ENCODE measurements at places on chromosomes 13 and 19.
A peak's percentile ranks its signal among the peaks of the same experiment; 100 is the strongest.

DNA sequence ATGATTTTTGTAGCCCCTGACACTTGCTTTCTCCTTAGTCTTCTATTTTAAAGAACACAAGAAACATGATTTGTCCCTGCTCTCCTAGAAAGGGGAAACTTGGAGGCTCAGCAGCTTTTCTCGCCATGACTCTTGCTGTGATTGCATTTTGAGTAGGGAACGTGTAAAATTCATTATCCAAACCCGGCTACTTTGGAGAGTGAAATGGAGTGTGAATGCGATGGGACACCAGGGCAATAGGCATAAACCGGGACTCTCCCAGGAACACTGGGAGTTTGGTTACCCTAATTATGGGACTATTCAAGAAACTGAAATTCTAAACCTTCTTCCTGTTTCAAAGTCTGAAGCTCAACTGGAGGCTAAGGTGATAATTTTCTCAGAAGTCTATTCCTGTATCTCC, 181.7 kb upstream of the RFC3 start:
- DNase-seq = no peak

DNA sequence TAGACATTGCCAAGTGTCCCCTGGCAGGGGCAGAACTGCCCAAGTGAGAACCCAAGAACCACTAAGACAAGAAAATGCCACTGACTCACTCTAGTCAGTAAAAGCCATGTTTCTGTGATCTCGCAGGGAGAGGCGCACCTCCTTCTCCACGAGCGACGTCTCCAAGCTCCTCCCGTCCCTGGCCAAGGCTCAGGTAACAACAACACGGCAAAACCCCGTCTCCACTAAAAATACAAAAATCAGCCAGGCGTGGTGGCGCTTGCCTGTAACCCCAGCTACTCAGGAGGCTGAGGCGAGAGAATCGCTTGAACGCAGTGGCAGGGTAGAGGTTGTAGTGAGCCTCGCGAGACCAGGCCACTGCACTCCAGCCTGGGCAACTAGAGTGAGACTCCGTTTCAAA, 17.5 kb upstream of the USE1 start:
- DNase-seq = no peak

GRCh38 chr13:33537026-33537425, 251.5 kb upstream of the STARD13 start:
- DNase-seq = no peak

- DNase-seq = no peak
These were observed 766.4 kb downstream of the UQCRFS1 start for GRCh38 chr19:28446511-28446910.

- DNase-seq = no peak
These were observed 1152.9 kb downstream of the SLITRK1 start for GRCh38 chr13:82729401-82729800.

GRCh38 chr13:20512042-20512683, 13.5 kb downstream of the CRYL1 start:
- DNase-seq = no peak

DNA sequence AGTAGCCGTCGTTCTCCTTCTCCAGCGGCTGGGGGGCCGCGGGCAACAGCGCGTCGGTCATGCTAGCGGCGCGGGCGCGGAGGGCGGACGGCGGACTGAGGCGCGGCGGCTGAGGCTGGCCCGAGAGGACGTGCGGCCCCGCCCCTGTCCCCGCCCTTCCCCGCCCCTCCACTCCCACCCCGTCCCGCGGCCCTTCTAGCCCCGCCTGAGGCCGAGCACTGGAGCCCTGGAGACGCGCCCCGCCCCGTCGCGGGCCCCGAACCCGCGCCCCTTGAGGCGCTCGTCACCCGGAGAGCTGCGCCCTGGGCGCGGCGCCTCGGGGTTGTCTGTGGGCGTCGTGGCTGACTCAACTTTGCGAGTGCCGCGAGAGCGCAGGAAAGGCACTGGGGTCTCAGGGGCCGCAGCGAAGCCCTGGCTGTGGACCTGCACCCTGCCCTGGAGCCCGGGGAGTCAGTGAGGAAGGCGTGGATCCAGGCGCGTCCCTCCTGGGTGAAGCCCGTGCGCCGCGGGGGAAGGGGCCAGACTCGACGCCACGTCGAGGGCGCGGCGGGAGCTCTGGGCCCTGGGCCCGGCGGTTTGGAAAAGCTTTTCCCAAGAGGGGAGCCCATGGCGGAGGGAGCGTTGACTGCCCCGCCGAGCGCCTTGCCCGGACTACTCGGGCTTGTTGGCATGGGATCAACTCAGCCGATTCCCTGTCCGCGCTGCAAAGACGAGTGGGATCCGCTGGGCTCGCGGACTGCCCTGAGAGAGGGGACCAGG, at the start of gene RHPN2:
TSS of gene RHPN2 (minus strand) at position 97 of the 759 bp plus-strand sequence. CDS start at position 61, 36 bp downstream.
- DNase-seq = peak; percentile 94

DNA sequence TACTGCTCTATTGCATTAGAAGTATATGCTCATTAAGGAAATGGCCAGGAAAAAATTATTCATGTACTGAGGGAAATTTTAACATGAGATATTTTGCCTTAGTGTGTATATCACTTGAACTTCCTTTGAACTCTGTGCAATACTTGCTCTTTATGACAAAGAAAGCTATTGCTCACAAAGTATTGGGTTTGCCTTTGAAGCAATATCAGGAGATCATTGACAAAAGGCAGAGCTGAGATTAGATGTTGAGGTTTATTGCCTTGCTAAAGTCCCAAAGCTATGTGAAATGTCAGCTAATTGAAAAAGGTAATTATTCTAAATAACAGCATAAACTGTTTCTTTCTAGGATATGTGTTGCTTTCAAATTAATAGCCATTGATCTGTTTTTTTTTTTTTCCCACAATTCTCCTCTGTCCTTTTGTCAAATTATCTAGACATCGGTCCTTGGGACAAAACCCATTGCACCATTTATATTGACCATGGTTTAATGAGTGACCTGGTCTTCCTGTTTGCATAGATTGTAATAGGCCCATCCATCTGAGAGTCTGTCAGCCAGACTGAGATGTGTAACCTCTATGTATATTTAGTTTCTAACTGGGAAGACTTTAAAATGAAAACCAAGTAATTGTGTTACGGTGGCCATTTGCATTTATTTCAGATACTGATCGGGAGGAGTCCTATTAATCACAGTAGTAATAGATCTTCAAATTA, 752.7 kb upstream of the GPC6 start:
- DNase-seq = no peak

GRCh38 chr13:100753376-100753775, 78.8 kb upstream of the TMTC4 start:
- no peak for DNase-seq

DNA sequence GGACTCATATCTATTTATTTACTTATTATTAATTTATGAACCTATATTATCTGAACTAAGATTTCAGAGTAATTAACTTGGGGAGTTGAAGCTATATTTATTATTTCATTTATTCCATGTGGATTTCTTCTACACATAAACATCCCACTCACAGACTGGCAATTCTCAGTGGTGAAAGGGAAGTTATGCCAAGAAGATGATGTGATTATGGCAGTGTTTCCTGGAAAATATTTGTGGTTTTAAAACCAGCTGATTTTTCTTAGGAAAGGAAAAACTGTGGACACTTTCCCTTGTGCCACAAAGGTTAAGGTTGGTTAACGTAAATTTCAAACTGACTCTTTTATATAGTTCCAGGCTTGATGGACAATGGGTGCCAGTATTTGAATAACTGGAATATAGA, 513.1 kb downstream of the SLITRK6 start:
- no peak for DNase-seq

- DNase-seq = no peak
These were observed 3.9 kb downstream of the SIX5 start for GRCh38 chr19:45764945-45765701.

GRCh38 chr19:13783565-13784500, 9.6 kb downstream of the C19orf53 start:
- no peak for DNase-seq

DNA sequence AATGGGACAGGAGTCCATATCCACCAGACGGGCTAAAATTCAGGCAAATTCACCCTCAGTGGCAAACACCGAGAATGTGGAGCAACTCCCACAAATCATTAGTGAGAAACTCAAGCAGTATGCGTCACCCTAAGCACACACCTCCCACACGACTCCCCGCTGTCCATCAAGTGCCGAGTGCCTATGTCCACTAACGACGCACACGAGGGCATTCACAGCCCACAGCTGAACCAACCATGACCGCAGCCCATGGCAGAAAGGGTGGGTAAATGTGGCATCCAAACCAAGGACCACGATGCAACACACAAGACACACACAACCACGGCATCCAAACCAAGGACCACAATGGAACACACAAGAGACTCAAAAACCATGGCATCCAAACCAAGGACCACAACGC, 22.0 kb downstream of the MIER2 start:
- no peak for DNase-seq

- DNase-seq = no peak
These were observed 16.3 kb downstream of the FCHO1 start for GRCh38 chr19:17767559-17767958.

DNA sequence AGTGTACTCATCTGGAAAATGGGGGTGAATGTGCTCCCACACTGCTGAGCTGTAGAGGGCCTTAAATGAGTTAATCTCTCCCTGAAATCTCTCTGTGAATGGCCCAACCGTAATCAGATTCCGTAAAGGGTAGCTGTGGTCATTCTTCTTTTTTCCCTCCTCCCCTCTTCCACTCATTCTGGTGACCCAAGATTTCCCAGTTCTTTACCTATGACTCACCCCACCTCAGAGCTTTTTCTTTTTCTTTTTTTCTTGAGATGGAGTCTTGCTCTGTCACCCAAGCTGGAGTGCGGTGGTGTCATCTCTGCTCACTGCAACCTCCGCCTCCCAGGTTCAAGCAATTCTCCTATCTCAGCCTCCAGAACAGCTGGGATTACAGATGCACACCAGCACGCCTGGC, 33.3 kb upstream of the MUC16 start:
- DNase-seq = peak; percentile 23

DNA sequence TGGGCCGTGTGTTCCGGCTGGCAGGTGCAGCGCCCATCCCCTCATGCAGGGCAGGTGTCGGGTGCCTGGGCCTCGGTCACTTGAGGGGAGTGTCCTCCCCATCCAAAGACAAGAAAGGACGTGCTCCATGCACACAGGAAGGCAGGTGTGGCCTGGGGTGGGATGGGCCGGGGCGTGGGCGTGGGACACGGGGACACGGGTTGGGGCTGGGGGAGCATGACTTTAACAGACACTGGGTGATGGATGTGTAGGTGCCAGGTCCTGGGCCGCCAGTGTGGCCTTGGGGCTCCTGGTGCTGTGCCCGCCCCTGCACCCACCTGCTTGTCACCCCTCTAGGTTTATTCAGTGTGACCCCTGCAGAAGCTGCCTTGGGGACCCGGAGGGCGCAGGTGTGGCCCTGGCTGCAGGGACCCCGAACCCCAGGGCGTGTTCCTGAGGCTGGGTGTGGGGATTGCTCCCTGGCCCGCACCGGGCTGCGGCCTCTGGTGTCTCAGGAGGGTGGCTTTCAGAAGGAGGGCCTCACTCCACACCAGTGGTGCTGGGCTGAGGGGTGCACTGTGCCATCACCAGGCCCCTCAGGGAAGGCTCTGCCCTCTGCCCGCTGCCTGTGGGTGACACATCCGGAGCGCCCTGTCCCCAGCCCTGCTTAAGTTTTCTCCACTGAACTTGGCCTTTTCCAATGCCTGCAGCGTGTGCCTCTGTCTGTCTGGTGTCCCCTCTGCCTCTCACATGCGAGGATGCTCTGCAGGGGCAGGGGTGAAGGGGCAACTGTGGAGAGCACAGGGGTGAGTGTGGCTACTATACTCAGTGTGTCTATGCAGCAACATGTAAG, 5.2 kb downstream of the TMEM255B start:
- DNase-seq = no peak

DNA sequence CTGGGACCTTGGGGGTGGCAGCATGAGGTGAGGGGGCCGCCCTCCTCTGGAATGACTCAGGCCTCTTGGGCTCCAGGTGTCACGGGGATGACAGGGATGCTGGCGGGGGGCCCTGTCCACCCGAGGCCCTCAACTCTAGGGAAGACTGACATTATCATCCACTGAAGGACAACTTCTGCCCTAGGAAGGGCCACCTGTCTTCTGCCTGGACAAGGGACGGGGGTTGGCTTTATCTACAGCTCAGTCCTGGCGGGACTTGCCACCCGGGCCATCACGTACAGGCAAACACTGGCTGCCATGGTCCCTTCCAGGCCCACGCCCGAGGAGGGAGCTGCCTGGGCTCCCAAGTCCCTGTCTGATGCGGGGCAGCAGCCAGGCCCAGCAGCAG, 130.7 kb downstream of the STK24 start:
- no peak for DNase-seq

DNA sequence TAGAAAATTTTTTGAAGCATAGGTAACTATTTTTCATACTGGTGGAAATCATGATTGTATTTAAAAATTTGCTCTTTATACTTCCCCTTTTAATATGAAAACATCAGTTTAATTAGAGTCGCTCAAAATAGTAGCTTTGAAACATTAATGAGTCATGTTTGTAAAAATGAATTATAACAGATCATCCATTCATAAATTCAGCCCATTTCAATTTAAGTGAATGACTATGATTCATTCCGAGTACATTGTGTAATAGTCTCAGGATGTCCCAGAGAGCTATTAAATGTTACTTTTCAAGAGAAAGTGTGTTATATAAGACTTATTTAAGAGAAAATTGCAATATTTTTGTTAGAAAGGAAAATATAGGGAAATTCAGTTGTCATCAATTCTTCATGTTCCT, 111.0 kb downstream of the FNDC3A start:
- DNase-seq = no peak

- no peak for DNase-seq
These were observed 1.4 kb downstream of the CERS4 start for GRCh38 chr19:8210421-8211101.

DNA sequence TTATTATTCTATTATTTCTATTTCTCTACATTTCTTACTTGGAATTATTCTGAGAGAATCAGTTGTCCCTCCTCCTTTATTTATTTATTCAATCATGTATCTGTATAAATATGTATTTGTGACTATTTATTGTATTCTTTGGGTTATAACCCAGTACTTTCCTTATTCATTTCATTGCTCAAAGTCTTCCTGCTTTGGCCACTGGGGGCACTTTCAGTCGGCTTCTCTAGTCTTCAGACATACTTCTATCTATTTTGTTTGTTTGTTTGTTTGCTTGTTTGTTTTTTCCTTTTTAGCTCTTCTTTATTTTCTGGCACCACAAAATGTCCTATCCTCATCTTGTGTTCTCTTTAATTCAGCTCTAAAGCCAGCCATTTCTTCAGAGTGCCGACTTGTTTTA, 260.4 kb downstream of the NALCN start:
- no peak for DNase-seq

- DNase-seq = peak; percentile 44
These were observed 333.4 kb downstream of the ITGBL1 start for GRCh38 chr13:101785858-101786257.

DNA sequence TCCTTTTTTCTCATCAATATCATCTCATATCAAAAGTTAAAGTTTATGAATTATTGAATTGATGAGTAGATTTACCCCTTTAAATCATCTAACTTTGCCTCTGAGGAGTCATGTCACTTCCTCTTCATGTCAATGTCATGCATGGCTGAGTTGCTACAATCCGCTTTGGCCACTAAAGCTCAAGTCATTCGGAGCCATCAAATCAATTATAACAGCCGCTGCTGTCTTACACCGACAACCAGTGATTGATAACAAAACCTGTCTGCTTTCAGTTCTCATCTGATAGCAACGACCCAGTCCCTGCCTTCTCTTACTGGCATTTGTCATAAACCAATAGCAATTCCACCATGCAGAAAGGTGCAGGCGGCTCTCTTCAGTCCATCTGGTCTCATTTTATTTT, 429.3 kb downstream of the DIAPH3 start:
- no peak for DNase-seq
